ENCODE measurements at places on chromosomes 3 and 15.
A peak's percentile ranks its signal among the peaks of the same experiment; 100 is the strongest.

DNA sequence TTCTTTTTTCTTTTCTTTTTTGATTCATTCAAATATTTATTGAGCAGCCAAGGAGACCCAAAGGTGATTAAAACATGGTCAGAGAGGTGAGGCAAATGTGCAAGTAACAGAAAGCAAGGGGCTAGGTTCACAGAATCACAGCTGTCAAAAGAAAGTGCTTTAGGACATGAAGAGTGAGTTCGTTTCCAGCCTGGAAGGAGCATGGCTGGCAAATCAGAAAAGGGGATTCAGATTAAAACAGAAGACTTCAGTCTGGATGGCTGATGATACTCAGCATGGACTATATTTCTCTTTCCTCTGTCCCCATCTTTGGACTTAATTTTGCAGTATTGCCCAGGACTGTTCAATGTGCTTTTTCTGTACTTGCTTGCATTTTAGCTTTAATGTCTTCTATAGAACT lies 151.2 kb downstream of the NR1D2 start:
- DNase-seq = no peak

- no peak for DNase-seq
These were observed 910 bp upstream of the ARPP21 start for GRCh38 chr3:35638251-35638979.

- no peak for DNase-seq
These were observed 1.1 kb upstream of the HHATL start for GRCh38 chr3:42703695-42704025.

GRCh38 chr15:56341201-56341600 lies 24.0 kb upstream of the TEX9 start:
- DNase-seq = no peak

GRCh38 chr3:12903000-12903800 lies 61.8 kb upstream of the RPL32 start:
- no peak for DNase-seq

- no peak for DNase-seq
These were observed 16.9 kb upstream of the PRKCI start for GRCh38 chr3:170205302-170205701.

DNA sequence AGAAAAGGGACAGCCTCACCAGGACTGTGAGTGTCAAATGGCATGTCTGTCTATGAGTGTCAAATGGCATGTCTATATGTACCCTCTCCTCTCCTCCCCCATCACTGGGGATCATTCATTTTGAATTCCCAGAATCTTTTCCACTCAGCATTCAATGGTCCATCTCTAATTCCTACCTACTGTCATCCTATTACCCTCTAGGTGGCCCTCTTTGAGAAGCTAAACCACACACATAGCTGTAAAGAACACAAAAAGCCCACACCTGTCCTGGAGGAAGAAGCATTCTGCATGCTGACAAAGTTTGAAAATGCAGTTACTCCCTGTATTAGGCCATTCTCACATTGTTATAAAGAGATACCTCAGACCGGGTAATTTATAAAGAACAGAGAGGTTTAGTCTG lies 46.2 kb upstream of the PYDC2 start:
- DNase-seq = no peak

DNA sequence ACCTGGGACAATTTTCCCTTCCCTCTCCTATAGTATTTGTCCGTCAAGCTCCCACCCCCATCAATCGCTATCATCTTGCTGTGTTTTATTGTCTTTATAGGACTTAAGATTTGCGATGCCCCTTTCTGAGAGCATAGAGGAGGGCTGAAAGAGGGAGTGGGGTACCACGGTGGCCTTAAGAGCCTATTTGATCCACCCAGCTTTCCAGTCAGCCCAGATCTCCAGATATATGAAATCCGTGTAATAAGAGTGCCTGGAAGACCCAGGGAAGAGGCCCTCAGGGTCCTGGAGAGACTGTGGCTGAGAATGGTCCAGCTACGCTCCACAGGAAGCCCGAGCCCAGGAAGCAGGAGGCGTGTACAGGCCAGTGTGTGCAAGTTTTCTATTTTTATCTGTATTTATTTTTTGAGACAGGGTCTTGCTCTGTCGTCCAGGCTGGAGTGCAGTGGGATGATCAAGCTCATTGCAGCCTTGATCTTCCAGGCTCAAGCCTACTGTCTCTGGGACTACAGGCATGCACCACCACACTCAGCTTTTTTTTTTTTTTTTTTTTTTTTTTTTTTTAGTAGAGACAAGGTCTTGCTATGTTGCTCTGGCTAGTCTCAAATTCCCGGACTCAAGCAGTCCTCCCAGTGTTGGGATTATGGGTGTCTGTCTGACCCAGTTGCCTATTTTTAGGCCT lies 964 bp upstream of the NCKIPSD start:
- DNase-seq = no peak

- DNase-seq = no peak
These were observed 7.6 kb upstream of the TIGIT start for GRCh38 chr3:114286266-114286665.

DNA sequence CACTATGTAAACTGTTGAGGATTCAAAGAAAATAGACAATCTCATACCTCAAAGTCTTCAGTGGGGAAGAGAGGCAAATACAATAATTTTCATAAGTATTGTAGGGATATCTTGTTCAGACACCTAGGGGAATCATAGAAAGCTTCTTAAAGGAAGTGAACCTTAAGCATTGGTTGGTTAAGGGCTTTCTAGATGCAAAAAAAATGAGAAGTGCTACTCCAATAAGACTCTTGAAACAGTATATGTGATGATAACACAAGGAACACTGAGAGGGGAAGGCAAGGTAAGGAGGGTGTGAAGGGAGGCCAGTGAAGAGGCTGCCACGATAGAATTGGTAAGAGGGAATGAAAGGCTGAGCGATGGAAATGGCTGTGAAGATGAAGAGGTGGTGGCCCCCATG lies 104.1 kb downstream of the TPRG1 start:
- no peak for DNase-seq

GRCh38 chr3:60610441-60611112 lies 640.7 kb downstream of the FHIT start:
- no peak for DNase-seq

GRCh38 chr3:31472479-31473390 lies 60.0 kb upstream of the STT3B start:
- peak; percentile 17 for DNase-seq

DNA sequence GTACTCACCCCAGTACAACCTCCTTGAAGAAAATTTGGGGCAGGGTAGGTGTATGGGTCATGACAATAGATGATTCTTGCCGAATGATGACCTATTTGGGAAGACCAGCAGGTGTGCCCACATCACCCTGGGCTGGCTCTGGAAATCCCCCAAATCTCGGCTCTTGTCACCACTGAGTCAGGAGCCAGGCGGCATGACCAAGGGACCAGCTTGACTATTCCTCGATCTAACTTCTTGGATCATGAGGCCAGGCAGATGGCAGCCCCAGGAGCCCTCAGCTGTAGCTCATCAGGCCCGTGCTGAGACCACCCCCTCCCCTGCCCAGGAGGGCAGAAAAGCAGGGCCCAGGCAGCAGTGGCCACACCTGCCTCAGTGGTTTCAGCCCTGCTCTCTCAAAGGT lies 9.2 kb upstream of the MUC4 start:
- no peak for DNase-seq

GRCh38 chr3:168427835-168428475 lies 332.2 kb upstream of the GOLIM4 start:
- no peak for DNase-seq

GRCh38 chr15:82709081-82709420 lies 624 bp downstream of the AP3B2 start:
- no peak for DNase-seq

DNA sequence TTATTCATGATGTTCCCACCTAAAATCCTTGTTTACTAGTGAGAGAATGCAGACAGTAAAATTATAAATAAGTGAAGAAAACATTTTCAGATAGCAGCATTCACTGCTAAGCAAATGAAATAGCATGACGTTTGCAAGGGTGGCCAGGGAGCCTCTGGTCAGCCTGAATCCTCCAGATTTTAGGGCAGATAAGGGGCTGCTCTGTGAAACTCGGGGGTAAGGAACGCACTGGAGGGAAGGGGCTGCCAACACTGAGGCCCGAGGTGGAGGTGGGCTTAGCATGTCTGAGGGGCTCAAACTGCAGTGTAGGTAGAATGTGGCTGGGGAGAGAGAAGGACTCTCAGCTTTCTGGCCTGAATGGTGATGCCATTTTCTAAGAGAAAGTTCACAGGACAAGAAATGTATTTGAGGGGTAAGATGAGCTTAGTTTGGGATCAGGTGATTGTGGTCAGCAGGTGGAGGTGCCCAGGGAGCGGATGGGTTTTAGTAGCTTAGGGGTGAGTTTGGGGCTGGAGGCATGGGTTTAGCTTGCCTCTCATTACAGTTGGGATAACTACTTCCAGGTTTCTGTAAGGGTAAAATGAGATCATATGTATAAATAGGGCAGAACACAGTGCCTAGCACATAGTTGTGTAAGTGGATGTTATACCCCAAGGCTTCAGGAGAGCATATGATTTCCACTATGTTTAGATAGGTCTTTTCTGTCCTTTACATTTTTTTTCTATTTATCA lies 20.5 kb downstream of the GPR171 start:
- DNase-seq = no peak

- no peak for DNase-seq
These were observed 2.9 kb downstream of the ALG1L2 start for GRCh38 chr3:130084436-130084980.

DNA sequence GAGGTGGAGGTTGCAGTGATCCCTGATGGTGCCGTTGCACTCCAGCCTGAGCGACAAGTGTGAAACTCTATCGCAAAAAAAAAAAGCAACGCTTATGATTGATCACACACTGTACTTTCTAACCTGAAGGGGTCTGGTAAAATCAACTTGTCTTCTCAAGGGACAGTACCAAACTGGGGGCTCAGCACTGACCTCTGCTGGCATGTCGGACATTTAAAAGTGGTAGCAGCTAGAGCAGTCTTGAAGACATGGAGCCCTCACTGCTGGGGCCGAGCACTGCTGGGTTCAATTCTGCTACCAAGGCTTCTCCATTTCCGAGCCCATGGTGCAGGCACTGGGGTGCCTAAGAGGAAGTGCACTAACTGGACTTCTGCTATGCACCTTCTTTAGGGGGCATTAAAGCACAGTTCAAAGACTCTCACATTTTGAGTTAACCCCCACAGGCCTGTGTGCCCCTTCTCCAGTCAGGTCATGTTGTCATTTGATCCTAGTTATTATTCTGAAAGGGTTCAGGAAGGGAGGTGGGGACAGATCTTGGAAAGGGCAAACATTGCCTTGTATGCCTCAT lies 26.4 kb upstream of the LAMP3 start:
- no peak for DNase-seq

DNA sequence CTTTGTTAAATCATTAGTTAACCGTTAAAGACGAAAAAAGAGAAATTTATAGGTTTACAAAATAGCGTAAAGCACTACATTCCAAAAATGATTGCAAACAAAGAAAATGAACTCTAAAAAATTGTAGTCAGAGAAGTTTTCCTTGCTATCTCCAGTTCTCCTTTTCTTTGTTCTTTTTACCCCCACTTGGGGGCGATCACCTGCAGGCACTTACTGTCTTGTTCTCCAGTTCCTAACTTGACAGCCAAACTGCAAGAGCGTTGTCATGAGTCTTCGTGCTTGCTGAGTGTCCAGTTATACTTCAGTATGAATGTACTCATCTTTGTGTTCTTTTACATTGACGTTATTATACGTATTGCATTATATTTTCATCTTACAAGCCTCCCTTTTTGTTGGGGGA lies 54.5 kb downstream of the CHD2 start:
- no peak for DNase-seq

DNA sequence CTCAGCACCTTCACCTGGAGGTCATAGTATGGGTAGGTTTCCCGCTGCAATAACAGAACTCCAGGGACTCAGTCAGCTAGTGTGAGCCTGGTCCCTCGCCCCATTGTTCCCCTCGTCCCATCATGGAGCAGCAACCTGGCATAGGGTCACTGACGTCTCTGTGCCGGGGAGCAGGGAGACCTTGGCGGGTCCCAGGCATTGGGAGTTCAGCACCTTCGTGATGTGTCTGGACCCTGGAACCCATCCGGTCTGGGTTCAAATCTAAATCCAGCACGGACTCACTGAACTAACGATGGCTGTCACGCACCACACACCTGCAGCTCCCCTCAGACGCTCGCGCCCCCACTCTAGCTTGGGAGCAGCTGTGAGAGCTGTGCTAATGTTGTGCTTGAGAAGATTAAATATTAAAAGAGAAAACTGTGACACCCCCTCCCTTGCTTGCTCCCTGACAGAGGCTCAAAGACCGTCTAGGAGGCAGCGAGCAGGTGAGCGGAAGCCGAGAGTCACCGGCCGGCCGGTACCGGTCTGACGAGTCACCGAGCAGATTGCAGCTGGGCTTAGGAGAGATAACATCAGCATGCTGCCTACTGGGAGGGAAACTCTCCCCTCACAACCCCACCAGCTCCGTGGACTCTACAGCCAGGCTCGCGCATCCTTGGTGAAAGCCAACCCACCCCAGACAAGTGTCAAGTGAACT lies 742 bp downstream of the PLA2G4F start:
- no peak for DNase-seq

- DNase-seq = no peak
These were observed 63.3 kb upstream of the SEC61A1 start for GRCh38 chr3:127988770-127989557.

DNA sequence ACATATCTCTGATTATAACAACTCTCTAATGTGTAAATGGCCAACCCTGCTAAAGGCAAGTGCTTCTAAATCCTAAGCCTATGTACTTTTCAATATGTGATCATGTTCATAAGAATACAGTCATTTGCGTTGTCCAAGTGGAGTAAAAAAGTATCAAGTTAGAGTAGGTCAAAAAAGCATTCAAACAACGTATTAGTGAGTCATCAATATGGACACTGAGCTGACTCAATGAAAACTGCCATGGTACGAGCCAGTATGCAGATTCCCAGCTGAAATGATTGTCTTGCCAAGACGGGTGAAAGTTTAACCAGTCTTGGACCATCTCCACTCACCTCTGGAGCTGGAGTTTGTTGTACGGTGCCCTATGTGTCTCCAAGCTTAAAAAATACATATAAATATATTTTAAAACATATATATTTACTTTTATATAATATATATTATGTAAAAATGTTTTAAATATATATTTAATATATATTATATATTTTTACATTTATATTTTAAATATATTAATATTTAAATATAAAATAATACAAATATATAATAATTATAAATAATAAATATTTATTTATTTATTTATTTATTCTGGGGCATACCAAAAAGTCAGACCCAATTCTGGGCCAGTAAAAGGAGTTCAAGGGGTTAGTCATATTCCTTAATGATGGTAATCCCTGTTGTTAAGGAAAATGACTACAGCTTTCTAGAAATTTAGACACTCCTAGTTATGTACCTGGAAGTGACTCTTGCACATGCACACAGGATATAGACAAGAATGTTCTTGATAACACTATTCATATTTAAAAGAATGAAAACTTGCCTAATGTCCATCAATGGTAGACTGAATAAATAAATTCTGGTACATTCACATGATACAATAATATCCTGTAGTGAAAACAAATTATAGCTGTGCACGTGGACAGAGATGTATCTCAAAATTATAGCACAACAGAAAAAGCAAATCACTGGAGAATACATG lies 27.2 kb downstream of the PLSCR4 start:
- no peak for DNase-seq

DNA sequence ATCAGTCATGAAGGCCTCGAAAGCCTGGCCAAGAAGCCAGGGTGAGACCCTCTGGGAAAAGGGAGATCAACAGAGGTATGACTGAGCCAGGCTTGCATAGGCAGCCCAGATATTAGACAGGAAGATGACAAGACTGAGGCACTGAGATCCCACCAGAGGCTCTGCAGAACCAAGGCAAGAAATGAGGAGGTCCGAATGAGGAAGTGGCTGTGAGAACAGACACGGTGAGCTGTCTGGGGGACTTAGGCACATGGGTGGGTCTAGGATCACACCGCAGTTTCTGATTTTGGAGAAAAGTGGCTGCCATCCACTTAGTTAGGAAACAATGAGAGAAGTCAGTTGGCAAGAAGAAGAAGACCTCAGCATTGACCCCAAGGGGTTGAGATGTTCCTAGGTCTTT lies 31.5 kb upstream of the PRSS50 start:
- DNase-seq = no peak
